ENCODE measurements at places on chromosomes 1 and 21.
A peak's percentile ranks its signal among the peaks of the same experiment; 100 is the strongest.

DNA sequence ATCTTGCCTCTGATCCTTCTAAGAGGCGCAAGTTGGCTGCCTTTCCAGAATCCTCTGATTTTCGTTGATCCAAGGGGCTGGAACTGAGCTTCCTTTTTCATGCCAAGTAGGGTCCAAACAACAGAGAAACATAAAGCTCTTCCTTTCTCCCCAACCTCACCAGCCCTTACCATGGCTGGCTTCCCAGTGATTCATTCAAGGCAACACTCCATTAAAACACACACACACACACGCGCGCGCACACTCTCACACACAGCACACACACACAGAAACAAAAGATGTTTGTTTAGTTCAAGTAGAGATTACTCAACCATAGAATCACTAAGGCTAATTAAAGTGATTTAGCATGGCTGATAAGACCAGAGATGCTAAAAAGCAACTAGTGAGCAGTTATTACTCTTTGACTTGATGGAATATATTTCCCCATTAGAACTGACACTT lies 13.0 kb upstream of the GUCA2A start:
- DNase-seq: no peak

DNA sequence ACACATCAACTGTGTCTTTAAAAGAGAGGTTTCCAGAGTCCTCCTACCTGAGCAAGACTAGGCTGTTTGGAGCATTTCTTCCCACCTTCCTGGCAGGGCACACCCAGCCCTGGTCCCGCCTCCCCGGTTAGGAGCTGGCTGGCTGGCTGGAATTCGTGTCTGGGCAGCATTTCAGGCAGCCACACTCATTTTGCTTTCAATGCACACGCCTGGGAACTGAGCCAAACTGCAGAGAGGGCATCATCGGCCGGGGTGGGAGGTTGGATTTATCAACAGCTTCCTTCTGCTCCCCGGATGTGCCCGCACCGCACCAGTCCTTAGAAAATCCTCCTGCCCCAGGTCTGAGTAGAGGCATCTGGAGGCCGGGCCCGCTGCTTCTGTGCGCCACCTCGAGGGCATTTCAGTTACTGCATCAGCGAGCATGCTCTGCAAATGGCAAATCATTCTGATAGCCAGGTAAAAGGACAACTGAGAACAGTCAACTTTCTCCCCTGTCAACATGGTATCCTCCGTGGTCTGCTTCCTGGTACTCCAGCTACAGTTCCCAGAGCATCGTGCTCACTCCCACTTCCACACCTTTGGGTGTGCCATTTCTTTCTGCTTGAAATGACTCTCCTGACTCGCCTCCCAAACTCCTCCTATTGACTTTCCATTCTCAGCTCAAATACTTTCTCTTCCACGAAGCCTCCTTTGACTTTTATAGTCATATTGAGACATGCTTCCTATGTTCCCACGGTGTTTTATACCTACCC lies 20.6 kb downstream of the TCEA3 start:
- peak; percentile 58 for DNase-seq

DNA sequence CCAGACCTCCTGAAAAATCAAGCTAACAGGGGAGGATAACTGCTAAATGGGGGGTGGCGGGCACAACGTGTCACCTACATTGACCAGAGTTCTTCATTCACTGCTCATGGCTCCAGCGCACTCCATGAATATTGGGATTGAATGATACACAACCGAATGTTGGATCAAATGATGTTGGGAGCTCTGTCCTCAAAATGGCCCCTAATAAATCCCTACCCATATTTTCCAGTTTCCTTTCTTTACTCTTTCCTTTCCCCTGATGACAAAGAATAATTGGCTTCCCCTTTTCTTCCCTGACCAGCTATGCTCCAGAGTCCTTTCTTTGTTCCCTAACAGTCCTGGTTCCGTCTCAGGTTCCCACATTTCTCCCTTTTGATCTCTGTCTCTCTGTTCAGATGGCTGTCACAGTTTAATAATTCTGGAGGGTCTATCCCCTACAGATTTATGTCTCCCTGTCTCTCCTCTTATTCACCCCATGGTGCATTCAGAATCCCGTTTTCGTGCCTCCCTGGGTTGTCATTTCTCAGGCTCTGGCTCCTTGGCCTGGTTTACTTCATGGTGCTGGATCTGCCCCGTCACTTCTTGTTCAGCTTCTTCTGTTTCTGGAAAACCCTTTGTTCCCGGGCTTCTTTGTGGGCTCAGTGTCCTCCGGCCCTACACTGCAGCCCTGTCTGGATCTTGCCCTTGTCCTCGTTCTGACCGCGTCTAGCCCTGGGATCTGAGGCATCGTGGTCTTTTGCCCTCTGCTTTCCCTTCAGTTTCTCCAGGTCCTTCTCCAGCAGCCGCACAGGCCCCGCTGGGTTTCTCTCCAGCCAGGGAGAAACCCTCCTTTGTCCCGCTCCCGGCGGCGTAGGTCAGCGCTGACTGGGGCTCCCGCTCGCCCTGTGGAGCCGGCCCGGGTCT lies 78.3 kb downstream of the NDUFS5 start:
- no peak for DNase-seq

DNA sequence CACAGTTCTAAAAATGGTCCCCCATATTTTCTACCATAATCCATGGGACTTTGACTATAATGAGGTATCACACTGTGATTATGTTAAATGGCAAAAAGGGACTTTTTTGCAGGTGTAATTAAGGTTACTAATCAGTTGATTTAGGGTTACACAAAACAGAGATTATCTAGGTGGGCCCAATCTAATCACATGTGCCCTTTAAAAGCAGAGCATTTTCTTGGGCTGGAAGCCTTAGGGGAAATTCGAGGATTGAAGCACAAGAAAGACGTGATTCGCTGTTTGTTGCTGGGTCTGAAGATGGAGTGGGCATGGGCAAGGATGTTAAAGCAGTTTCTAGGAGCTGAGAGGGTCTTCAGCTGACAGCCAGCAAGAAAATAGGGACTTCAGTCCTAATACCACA lies 13.4 kb downstream of the RAVER2 start:
- no peak for DNase-seq

DNA sequence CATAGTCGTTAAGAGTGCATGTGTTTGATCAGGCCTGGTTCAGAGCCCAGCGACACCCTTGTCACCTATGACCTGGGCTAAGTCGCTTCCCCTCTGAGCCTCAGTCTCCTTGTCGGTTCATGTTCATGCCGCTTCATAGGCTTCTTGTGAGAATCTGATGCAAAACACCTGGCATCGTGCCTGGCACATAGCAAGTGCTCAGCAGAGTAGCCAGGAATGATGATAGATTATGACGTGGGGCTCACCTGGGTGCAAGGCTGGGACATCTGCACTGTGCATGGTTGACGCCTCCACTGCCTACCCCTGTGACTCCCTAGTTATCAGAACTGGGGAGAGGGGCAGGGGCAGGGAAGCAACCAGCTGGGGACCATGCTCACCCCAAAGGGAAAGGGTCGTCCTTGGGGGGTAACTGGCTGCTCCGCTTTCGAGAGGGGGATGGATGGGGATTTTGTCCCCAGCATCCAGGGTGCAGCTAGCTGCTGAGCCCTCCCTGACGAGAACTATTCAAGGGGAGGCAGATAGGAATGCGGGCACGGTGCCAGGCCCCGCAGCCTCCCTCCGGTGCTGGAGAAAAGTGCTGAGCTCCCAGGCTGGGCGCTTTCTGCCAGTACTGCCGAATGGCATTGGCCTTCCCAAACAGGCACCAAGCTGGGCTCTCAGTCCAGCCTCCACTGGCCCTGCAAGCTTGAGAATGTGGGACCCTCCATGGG lies 9.3 kb downstream of the EFHD2 start:
- DNase-seq: no peak

- DNase-seq: peak; percentile 35
These were observed 56.1 kb downstream of the HIVEP3 start for GRCh38 chr1:41862384-41863221.

DNA sequence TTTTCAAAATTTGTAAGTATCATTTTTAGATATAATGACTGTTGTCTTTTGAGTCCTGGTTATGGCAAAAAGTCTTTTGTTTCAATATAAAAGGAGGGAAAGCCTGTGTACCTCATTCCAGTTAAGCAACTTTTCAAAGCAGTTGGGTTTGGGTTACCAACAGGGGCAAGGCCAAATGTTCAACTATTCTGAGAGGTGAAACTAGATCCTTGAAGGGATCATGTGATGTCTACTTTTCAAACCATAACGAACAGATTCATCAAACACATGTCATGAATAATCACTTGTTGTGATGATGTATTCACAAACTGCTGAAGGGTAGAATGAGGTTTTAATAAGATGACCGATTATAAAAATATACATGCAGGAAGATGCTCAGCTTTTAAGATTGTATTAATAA lies 171.3 kb downstream of the HHAT start:
- no peak for DNase-seq

- no peak for DNase-seq
These were observed 73.2 kb downstream of the MAN1C1 start for GRCh38 chr1:25689686-25690381.

DNA sequence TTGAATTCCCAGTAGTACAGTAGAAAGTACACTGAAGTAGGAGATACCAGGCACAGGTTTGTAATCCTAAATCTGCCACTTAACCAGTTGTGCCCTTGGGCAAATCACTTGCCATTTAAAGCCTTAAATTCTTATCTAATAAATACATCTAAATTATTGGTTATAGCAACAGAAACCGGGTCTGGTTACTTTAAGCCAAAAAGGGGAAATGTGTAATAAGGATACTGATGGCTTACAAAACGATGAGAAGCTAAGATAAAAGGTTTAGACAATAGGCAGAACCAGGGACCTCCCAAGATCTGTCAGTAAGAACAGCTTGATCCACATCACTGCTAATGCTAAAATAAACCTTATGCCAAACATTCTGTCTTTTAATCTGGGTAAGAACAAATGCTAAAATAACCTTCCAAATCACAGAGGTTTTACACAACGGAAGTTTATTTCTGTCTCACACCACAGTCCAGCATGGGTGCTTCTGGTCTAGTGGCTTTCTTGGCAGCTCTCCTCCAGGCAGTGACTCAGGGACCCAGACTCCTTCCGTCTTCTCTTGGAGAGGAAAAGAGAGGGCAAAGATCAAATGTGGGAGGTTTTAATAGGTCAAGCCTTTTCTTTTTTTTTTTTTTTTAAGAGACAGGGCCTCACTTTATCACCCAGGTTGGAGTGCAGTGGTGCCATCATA lies 16.5 kb upstream of the ZMYM1 start:
- no peak for DNase-seq

GRCh38 chr1:191953526-191953925 lies 204.7 kb upstream of the RGS18 start:
- no peak for DNase-seq

GRCh38 chr21:18760247-18760646 lies 356.7 kb upstream of the TMPRSS15 start:
- no peak for DNase-seq

DNA sequence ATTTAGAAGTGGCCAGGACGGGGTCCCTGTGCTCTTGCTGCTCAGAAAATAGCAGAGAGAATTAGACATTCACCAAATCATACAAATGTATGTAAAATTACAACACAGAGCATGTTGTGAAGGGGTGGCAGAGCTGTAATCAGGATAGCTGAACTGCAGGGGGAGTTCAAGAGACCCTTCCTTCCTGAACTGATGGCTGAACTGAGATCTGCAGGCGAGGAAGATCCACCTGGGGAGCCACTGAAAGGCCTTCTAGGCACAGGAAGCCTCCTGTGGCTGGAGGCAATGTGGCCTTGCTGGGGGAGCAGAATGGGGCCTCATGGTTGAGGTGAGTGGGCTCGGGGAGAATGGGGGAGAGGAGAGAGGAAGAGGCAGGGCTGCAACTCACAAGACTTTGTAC lies 216.5 kb downstream of the PRDM2 start:
- no peak for DNase-seq

GRCh38 chr1:242586360-242586680 lies 61.8 kb upstream of the PLD5 start:
- DNase-seq: no peak

DNA sequence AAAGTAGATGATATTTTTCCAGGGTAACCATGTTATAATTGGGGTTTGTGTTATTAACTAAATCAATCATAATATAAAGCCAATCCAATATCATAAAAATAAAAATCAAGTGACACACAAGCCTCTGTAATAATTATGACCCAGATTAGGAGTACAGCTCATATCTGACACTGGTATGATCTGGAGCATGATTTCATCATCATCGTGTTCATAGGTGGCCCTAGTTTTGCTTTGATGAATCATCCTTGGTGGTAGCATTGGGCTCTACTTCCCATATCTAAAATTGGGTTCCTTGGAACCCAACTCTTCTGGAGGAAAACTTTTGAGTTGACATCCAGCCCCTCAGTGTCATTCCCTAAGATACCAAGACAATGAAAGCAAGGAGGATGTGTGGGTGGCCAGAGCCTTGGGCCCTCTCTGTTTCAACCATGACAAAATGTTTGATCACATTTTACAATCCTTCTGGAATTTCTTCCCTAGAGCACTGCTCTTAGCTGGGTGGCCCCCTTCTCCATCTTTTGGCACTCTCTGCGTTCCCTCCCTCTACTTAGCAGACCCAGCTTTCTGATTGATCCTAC lies 37.0 kb upstream of the ENAH start:
- DNase-seq: no peak

DNA sequence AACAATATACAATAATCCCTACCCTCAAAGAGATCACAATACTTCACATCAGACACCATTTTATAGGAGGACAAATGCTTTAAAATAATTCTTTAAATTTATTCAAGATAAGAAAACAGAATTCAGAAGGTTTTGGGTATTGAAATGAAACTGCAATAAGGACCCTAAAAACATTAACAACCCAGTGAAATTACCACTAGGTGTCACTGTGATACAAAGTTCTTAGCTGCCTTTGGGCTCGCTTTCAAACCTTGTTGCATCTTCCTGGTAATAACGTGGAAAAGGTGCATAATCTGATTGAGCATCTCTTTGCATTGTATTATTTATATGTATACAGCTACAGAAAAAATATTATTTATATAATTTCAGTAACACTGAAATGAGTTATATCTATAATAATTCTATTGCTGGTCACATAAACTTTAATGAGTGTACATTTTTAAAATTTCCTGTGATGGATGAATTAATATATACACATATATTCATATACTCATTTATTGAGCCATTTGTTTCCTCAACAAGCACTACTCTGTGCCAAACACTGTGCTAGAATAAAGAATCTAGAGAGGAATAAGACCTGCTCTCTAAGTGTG lies 185.2 kb downstream of the FAF1 start:
- DNase-seq: no peak

GRCh38 chr1:162560303-162561036 lies 1.1 kb upstream of the UAP1 start:
- no peak for DNase-seq

DNA sequence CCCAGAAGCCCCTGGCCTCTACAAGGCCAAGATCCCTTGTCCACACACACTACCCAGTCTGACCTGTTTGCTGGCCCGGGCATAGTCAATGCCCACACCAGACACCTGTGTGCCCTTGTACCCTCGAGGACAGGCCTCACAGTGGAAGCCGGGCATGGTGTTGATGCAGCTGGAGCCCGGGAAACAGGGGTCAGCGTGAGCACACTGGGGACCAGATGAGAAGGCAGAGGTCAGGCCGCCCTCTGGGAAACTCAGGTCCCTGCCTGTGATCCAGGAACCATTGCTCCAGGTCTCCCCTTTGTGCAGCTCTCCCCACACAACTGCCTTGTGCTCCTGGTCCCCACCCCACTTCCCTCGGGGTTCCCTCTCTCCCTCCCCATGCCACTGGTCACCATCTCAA lies 5.5 kb downstream of the THBS3 start:
- no peak for DNase-seq

GRCh38 chr1:94265906-94266305 lies 28.5 kb upstream of the ARHGAP29 start:
- no peak for DNase-seq
